Umbilical cord (tissue), 2 donors: ENCODE measurements at places on chromosomes 7 and 10. TPM values are rescaled to one million over a fixed set of nuclear protein-coding genes. Genes with fewer than 3 reads are reported as not detected.

DNA sequence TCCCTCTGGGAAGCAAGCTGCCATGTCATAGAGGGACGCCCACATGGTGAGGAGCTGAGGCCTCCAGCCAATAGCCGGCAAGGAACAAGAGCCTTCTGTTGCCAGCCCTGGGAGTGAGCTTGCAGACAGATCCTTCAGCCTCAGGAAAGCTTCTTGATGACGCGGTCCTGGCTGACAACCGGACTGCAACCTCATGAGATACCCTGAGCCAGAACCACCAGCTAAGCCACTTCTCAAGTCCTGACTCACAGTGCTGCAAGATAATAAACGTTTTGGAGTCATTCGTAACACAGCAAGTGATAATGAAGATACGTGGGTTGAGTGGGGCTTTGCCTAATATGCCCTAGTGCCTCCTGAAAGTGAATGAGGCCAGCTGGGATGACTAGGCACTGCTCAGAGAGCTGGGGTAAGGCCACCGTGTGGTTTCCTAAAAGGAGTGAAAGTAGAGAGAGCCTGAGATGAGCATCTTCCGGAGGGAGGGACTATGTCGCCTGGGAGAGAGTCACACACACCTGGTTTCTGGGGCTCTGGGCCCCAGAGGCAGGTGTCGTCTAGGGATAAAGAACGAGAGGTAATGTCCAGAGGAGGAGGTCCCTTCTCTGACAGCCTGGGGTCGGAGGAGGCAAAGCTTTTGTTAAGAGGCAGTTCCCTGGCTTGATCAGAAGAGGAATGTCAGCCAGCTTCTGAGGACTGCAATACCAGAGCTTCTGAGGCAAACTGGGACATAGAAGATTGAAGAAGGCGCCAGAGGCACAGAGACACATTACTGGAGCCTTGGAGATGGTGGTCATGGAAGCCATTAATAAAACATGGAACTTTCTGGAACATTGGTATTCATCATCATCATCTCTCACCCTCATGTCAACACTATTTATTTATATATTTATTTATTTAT, 53.6 kb downstream of the PYROXD2 start:
- DNase-seq = peak; percentile 99

GRCh38 chr7:977326-978048, 2.1 kb upstream of the COX19 start:
- no peak for DNase-seq

GRCh38 chr10:68633816-68634466, 73.8 kb downstream of the TET1 start:
- no peak for DNase-seq

GRCh38 chr7:159140170-159140910, 4.3 kb downstream of the VIPR2 start:
- DNase-seq = no peak

GRCh38 chr10:17255512-17255911, 27.5 kb downstream of the VIM start:
- no peak for DNase-seq

DNA sequence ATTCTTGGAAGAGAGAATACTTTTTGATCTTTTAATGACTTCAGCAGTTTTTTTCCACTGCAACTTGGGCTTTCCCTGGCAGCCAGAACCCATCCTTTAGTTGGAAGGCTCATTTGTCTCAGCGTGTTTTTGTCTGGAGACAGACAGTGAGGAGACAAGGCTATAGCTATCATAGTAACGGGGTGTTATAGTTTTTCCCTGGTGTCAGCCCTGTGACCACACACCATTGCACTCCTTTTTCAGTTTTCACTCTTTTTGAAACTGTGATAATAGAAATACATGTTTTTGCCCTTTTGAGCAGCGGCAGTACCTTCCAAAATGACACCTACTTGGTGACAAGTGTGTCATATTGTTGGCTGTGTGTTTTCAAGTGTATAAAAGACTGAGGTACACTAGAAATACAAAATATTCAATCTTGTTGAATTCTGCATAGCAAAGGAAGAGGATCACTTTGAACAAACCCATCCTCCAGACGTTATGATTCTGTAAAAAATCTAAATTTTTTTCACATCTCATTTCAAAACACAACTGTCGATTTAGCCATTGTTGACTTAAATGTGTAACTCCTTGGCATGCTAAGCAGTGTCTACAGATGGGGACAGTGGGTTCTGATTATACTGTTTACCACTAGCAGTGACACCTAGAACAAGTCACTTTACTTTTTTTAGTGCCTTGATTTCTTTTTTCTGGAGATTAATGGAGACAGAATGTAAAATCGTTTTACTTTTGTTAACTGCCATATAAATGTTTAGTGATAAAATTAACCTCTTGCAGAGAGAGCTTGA, 130.1 kb downstream of the EXOC4 start:
- DNase-seq = no peak

DNA sequence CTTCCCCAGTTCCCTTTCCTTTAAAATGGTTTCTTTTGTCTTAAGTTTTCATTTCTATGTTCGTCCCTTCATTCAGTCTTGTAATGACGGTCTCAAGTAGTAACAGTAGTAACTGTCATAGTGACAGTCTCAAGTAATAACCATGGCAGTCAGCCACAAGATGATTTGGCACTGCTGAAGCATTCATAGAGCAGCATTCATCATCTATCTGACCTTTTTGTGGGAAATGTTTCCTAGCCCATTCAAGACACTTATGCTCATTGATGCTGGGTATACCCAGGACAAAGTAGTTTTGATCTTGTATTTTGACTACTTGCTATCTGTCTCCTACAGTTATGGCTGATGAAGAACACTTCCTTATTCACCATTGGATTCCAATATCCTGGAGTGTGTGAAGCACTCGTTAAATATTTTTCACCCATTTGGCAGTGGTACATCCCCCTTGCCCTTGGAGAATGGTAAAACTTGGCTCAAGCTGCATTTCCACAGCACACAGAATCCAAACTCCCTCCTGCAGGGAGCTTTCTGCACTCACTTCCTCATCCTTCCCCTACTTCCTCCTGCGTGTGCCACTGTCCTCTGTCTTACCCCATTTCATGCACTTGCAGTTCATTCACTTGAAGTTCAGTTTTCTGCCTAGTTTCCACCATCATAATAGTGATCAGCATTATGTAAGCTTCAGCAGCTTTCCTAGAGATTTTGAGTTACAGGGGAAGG, 19.0 kb downstream of the GIMAP4 start:
- no peak for DNase-seq

DNA sequence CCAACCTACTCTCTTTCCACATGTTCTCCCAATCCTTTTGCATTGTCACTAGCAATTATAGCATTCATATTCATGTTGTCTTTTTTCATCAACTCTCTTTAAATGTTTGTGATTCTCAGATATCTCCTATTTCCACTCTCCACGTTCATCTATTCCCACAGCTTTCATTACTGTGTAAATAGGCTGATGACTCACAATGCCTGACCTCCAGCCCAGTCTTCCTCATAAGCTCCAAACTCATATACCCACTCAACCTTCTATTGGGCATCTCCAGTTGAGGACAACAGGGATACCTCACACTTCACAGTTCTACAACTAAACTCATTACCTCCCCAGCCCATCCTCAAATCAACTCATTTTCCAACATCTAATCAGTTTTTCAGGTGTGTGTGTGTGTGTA, 194.1 kb downstream of the DGKI start:
- no peak for DNase-seq

DNA sequence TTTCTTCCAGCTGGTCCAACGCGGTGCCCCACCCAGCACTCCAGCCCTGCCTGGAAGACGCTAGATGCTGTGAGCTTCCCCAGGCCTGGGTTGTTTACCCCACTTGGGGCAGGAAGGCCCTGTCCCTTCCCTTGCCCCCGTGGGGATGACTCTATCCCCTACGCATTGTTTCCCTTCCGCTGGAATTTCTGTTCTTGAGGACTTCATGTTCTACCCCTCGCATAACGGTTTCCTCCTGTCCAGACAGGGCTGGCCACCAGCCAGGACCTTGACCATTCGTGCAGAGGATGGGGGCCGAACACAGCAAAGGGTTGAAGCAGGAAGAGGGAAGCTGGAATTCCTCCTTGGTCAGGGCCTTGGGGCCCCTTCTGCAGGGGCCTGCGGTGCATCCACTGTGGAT, 14.7 kb upstream of the SERPINE1 start:
- DNase-seq = peak; percentile 44

DNA sequence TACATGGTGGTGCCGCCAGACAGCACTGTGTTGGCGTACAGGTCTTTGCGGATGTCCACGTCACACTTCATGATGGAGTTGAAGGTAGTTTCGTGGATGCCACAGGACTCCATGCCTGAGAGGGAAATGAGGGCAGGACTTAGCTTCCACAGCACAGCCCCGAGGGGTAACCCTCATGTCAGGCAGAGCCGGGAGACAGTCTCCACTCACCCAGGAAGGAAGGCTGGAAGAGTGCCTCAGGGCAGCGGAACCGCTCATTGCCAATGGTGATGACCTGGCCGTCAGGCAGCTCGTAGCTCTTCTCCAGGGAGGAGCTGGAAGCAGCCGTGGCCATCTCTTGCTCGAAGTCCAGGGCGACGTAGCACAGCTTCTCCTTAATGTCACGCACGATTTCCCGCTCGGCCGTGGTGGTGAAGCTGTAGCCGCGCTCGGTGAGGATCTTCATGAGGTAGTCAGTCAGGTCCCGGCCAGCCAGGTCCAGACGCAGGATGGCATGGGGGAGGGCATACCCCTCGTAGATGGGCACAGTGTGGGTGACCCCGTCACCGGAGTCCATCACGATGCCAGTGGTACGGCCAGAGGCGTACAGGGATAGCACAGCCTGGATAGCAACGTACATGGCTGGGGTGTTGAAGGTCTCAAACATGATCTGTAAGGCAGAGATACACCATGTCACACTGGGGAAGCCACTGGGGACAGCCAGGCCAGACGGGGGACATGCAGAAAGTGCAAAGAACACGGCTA, 104.6 kb upstream of the TNRC18 start:
- DNase-seq = no peak

DNA sequence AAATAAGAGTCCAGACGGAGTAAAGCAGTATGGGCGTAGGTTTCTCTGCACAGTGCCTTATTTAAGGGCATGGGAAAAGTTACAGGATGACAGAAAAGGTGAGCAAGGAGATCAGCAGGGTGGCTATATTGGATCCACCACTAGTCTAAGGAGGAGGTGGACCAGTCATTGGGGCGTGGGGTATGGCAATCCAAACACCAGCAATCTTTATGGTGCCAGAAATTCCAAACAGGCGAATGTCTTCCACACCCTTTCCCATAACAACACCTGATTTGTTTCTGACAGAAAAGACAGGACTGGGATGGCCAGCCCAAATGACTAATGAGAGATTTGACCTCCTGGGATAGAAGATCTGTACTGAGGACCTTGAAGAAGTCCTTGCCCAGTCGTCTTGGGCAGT, 181.8 kb upstream of the MBL2 start:
- DNase-seq = no peak

GRCh38 chr7:143016996-143017395, 9.9 kb downstream of the OR9A2 start:
- DNase-seq = no peak

- DNase-seq = no peak
Measured at GRCh38 chr10:114347791-114348190, 56.5 kb downstream of the AFAP1L2 start.

The NUTM2E gene
- 1.4 TPM for total RNA-seq

The SKIDA1 gene
- total RNA-seq = 10.1 TPM

The TYW1B gene
- total RNA-seq = 4.3 TPM

The CYP3A4 gene
- 0.72 TPM for total RNA-seq
